ENCODE measurements at places on chromosomes 7 and 10.
A peak's percentile ranks its signal among the peaks of the same experiment; 100 is the strongest.

DNA sequence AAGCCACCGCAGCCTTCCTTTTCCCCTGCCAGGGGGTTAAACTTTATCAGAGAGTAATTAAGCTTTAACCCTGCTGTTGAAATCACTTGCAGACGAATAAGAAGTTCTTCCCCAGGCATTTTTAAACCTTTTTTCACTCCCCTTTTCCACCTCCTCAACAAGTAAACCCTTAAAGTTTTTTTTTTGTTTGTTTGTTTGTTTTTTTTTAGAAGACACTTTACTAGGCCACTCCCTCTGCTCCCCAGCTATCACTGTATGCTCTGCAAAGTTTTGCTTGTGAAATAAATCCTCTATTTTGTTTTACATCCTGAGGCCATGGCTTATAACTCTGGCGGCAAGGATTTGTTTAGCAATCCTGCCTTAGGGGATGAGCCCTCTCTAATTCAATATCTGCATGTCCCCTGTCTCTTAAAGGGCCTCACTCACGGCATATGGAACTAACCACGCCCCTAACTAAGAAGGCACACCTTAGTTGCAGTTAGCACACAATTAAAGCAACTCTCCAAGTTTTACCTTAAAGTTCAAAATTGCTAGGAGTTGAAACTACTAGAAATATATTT lies 1354.7 kb upstream of the LRRTM3 start:
- no peak for DNase-seq

- peak; percentile 10 for DNase-seq
Observed at GRCh38 chr10:13206546-13207443, 27.4 kb downstream of the UCMA start.

- no peak for DNase-seq
Observed at GRCh38 chr10:29680091-29680490, 45.3 kb upstream of the SVIL start.

GRCh38 chr10:70918851-70919530 lies 30.6 kb upstream of the PCBD1 start:
- no peak for DNase-seq

- DNase-seq = no peak
Observed at GRCh38 chr7:105827151-105827875, 49.1 kb downstream of the ATXN7L1 start.

DNA sequence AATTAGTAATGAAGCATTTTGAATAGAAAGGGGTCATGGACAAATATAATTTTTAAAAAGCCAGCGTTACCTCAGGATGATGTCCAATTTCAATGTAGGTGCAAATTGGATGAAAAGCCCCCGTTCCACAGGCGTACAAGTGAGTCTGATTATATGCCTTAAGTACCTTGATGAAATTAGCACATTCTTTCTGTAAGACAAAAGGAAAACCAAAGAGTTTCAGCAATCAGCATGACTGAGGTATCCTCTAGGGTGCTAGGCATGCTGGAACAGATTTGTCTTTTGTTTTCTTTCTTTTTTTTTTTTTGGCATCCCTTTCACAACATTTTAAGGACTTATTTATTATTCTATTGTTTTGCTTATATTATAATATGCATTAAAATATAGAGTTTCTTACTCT lies 84.2 kb downstream of the SEMA3A start:
- no peak for DNase-seq

DNA sequence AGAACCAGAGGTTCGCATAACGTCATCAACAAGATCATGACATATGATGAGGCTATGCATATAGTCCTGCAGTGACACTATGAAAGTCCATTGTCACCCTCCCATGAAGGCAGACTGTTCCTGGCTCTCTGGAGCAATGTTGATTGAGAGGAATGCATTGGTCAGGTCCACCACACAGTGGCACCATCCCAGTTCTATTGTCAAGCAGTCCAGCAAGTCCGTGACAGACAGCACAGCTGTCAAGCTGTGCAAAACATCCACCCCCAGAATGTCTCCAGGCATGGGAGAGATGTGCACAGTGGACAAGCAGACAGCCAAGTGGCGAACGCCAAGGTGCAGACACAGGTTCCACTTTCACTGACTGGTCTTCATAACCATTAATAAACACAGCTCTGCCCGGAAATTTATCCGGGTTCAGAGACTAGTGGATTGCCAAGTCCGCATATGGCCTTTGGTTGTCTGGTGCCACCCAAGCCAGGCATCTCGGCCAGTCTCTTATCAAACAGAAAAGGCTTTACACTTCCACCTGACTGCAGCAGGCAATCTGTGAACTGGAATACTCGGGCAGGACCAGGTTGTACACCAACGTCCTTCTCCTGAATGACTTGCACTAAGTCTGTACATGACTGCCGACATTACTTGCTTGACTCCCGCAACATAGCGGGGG lies 7.2 kb downstream of the RNF133 start:
- no peak for DNase-seq
